ENCODE measurements at places on chromosomes 2 and 18.

GRCh38 chr2:36556842-36557241 is 41.1 kb downstream of the FEZ2 start:
- DNase-seq, result no peak

GRCh38 chr2:88638743-88639142 is 11.5 kb upstream of the EIF2AK3 start:
- DNase-seq, result no peak

GRCh38 chr2:49973917-49974368 is 819.6 kb upstream of the FSHR start:
- DNase-seq, result peak; percentile 5

- no peak for DNase-seq
Observed at GRCh38 chr2:10057231-10058107, 14.1 kb downstream of the KLF11 start.

- DNase-seq, result no peak
Observed at GRCh38 chr2:156476850-156477206, 40.6 kb downstream of the GPD2 start.

DNA sequence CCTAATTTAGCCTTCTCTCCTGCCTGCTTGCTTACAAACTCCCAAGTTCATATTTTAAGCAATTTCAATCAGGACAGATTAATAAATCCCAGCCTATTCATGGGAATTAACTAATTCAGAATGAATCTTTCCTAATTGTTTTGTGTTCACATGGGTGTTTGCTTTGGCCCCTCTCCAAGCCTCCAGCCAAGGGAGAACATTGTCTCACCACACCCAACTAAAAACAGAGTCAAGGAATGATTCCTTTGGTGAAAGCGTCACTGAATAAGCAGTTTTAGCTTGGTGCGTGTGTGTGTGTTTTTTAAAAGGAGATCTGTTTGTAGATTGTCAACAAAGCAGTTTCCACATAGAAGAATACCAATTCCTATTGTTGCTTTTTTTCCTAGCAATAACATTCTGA is 43.0 kb upstream of the DSG1 start:
- DNase-seq, result no peak

DNA sequence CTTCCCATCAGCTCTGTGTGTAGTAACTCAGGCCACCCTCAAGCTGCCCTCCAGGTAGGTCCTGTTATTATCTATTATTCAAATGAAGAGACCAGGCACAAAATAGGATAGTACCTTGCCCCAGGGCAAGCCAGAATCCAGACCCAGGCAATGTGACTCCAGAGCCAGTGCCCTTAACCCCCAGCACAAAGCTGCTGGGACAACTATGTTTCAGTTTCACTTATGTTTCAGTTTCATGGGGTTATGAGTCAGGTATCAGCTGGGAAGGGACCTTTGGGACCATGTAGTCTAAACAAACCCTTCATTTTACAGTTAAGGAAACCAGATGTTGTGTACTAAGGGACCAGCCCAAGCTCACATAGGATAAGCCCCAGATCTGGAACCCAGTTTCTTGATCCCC is 10.0 kb downstream of the HK2 start:
- DNase-seq, result peak; percentile 24

DNA sequence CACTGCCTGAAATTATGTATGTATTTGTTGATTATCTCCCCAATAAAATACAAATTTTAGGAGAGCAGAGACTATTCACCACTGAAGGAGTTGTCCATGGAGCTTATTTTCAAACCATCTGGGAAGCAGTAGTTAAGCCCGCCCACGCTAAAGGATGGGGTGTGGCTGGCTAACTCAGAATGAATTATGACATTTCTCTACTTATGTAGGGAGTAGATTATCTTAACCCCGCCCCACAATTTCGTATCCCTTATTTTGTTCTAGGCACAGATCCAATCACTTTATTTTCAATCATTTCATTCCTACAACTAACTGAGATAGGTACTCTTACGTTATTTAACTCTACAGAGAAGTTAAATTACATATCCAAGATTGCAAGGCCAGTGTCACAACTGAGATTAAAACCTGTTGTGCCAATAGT is 1.4 kb upstream of the LAPTM4A start:
- no peak for DNase-seq

DNA sequence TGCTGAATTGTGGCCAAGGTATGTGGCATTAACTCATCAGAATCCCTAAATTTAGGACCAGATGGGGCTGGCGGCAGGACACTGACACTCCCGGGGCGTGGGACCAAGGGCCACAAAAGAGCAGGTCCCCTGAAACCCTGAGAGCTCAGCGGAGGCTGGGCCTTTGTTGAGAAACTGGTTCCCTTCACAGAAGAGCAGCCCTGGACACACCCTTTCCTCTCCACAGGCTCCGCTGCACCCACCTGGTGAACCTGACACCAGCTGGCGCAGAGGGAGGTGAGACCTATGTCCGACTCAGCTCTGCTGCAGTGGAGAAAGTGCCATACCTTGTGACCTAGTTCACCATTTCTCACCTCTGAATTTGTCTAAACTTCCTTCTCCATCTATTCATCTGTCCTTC is 119.5 kb downstream of the RTP5 start:
- peak; percentile 29 for DNase-seq

DNA sequence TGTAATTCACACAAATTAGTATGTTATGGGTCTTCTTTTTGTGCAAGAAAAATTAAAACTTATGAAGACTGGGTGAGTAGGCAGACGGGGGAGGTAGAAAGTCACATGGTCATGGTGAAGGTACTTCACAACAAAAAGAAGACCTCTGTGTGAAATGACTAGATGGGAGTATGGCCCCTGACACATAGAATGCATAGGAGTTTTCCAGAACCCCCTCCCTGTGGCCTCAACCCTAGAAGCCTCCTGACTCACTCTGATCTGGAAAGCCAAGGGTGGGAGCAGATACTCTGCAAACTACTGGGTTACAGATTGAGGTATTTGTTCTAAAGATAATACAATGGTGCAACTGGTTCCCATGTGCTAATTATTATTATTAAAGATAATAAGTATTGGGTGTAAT is 23.2 kb downstream of the SATB2 start:
- no peak for DNase-seq

GRCh38 chr2:218736531-218736930 is 25.9 kb downstream of the TTLL4 start:
- DNase-seq, result no peak

GRCh38 chr2:72114693-72115051 is 33.0 kb downstream of the CYP26B1 start:
- no peak for DNase-seq

GRCh38 chr2:143296089-143296488 is 166.9 kb downstream of the ARHGAP15 start:
- DNase-seq, result no peak

GRCh38 chr2:7931808-7932207 is 750.0 kb upstream of the ID2 start:
- no peak for DNase-seq

- DNase-seq, result no peak
Observed at GRCh38 chr2:237873421-237873831, 14.0 kb downstream of the RAMP1 start.

DNA sequence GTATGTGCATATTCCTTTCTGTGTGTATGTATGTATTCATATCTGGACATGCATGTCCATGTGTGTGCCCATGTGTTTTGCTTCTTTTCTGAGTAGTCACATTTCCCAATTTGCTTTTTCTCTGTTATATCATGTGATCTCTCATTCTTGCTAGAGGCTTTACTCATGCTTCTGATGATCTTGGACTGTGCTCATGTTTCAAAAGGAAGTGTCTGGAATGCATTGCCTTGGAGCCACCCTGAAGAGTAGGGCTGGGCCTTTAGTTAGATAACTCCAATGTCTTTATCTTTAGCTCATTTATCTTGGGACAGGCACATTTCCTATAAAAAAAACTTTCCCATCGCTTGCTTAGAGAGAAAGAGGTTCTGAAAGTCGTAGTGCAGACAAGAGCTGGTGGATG is 859.2 kb downstream of the CNTNAP5 start:
- DNase-seq, result no peak

DNA sequence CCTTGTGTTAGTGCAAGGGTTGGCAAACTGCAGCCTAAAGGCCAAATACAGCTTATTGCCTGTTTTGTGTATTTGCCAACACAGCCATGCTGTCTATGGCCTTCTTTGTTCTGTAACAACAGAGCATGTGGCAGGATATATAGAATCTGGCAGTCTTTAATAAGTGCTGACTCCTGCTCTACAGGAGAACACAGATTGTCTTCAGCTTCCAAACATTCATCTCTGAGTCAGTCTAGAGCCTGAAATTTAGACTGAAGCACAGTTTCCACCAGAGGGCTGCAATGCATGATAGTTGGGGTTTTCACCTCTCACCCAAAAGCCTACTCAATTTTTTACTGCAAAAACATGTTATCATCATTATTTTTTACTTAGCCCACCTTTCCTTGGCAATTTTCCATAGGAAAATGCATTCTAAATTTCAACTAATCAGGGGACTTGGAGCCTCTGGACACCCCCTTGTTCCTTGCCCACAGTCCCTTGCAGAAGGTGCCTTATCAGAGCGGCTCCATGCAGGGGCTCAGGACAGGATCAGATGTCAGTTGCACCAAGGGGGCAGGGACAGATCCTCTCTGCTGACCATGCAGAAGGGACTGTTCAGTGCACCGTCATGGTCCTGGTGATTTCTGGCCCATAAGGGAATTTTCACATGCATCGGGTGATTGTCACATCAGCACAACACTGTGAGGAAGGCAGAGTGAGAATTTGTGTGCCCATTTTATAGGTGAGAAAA is 12.4 kb downstream of the IL37 start:
- no peak for DNase-seq

DNA sequence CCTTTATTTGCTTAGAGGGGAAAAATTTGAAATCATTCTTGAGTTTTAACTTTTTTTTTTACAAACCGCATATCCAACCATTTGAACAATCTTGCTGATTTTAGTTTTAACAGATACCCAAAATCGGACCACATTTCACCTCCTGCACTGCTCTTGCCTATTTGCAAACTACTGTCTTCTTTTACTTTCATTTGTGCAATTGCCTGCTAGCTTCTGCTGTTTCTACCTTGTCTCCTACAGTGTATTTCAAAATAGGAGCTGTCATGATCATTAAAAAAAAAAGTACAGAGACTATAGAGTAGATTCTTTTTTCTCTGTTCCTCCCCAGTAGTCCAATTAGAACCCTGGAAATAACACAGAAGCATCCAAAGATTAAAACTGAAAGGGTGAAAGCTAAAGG is 1081.2 kb downstream of the SOCS6 start:
- no peak for DNase-seq

GRCh38 chr2:65489269-65489668 is 56.9 kb upstream of the SPRED2 start:
- DNase-seq, result no peak

- peak; percentile 15 for DNase-seq
Observed at GRCh38 chr18:8705961-8706790, 820 bp downstream of the MTCL1 start.

DNA sequence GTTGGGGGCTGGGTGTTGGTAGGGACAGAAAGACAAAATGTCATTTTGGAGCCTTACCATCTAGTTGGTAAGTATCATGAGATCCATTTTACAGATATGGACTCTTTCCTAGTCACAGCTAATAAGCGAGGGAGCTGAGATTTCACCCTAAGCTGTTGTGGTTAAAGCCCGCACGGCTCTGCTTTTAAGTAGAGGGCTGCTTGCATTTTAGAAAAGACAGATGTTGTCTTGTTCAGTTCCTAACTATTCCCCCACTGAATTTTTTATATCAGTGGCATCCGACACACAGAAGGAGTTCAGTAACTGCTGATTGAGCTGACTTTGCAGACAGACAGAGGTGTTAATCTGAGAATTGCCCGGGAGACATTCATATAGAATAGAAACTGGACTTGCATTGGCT is 3.7 kb downstream of the QPCT start:
- DNase-seq, result no peak

- peak; percentile 54 for DNase-seq
Observed at GRCh38 chr2:17912266-17912691, 33.8 kb downstream of the KCNS3 start.

GRCh38 chr18:45856531-45856930 is 31.1 kb downstream of the SIGLEC15 start:
- DNase-seq, result no peak

- DNase-seq, result no peak
Observed at GRCh38 chr18:37499044-37499443, 66.6 kb downstream of the CELF4 start.

DNA sequence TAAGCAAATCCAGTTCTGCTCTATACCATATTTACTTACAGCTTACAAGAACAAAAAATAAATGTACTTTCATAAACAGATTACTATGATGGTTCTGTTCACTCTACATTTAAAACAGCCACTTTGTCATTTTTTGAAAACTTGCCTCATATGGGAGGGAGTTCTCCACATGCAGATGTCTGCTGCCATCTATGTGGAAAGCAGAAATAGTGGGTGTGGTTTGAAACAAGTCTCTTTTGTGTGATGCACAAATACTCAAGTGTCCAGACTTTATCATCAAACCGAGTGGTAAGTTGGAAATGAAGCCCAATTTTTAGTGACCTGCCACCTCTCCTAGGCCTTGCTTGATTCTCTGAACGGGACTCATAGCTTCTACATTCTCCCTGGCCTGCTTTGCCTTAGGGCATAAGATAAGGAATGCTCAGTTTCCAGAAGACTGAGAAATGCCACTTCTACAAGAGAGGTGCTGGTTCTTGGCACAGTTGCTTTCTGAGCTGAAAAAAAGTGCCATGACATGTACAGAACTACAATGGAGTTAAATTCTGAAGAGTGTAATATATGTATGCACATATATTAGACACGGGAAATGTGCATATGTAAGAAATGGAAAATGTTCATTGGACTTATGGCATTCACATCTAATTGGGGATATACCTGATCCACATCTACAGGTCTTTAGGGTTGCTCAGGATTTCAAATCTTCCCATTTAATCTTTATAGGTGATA is 221.0 kb downstream of the SLC8A1 start:
- DNase-seq, result no peak

GRCh38 chr2:177724398-177725287 is 332.1 kb downstream of the AGPS start:
- peak; percentile 59 for DNase-seq

GRCh38 chr2:162520959-162521358 is 177.0 kb downstream of the GCA start:
- no peak for DNase-seq

- no peak for DNase-seq
Observed at GRCh38 chr2:74884866-74885265, 50.9 kb downstream of the HK2 start.

GRCh38 chr18:9714266-9715087 is 6.4 kb downstream of the RAB31 start:
- DNase-seq, result no peak

DNA sequence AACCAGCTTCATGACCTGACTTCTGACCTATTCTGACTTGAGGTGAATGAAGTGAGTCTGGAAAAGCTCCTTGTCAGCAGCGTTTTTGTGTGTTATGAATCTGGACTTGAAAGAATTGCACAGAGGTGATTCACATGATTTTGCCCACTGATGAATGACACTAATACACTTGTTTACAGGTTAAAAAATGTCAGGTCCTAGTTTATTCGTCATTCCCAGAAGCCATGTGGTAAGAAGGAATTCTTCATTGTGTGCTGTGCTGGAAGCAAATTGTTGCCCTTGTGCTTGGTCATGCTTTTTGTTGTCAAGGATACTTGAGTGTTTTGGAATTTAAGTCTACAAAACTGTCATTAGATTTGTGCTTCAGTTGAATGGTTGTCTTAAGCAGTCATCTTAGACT is 15.5 kb downstream of the SEC11C start:
- DNase-seq, result no peak

- no peak for DNase-seq
Observed at GRCh38 chr2:214217599-214217998, 193.3 kb upstream of the VWC2L start.
